Esophagus squamous epithelium (tissue), 5 donors: ENCODE measurements at places on chromosomes 7 and 10.

DNA sequence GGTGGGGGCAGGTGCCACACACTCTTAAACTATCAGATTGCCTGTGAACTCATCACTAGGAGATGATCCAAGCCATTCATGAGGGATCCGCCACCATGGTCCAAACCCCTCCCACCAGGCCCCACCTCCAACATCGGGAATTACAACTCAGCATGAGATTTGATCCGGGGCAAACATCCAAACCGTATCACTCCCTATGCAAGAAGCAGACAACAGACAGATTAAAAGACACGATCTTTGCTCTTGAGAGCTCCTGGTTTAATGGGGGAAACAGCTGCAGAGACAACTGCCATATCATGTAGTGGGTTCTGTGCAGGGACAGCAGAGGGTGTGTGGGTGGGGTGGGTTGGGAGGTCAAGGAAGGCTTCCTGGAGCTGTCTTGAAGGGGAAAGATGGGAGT, 123.6 kb downstream of the EMX2 start:
- no peak for DNase-seq

GRCh38 chr7:149196151-149196704, 882 bp downstream of the ZNF282 start:
- DNase-seq = no peak

DNA sequence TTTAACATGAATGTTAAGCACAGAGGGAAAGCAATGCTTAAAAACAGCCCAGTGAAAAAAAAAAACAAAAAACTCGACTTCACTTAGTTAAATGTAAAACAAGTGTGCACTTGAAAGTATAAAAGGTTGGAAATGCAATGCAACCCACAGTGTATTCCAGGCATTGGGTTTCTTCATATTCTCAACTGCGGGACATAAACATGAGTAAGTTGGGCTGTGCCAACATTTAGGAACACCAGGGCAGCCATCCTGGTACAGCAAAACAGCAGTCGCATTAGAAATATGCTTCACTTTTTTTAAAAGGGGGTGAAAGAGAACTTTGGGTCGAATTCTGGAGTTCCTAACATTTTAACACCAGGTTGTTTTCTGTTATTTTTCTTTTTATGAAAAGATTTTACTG, 937 bp downstream of the STEAP1 start:
- DNase-seq = no peak

DNA sequence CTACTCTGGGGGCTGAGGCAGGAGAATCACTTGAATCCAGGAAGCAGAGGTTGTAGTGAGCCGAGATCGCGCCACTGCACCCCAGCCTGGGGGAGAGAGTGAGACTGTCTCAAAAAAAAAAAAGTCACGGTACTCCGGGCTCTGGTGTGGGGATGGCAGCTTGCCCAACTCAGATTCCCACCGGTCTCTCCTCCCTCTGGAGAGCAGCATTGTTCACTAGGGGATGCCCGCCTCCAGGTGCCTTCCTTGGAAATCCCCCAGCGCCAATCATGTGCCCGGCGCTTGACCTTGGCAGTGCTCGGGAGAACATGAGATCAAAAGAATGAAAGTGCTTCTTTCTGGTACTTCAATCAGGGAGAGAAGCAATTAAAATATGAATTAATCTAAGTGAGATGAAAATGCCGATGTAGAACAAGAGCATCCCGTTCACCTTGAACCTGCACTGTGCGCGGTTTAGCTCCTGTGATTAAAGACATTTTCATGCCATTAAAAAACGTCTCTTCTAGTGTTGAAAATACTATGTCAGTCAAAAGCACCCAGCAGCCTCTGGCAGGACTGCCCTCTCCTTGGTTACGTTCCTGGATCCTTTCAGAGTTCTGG, 1127.3 kb upstream of the AUTS2 start:
- DNase-seq = no peak

- no peak for DNase-seq
These were observed 591.0 kb upstream of the PFKP start for GRCh38 chr10:2476218-2476811.

DNA sequence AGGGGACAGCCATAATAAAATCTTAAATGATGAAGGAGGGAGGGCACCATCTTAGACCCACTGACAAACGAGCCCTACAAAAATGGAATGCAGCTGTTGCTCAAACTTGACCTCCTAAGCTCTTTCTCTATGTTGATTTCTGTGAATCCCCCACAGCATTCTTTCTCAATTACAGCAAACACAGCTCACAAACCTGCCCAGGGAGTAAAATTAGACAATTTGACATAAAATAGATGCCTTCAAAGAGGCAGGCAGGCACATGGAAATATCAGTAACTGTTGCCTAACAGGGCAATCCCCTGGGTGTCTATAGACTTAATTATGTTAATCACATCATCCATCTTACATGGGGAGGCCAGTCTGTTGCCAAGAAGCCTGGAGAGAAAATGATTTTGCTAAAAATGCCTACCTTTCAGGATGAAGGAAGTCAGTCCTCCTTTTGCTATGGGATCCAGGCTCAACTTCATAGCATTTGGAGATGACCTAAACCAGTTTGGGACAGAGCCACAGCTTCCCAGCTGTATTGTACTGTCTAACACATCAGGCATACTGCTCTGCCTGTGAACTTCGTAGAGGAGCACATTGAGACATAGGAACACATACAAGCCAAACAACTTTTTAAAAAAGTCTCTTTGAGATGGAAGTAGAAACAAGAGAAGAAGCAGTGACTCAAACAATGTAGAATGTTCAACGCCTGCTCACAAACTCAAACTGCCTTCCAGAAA, 1177.4 kb downstream of the SORCS1 start:
- DNase-seq = no peak

GRCh38 chr7:117116211-117116610, 162.9 kb downstream of the ST7 start:
- no peak for DNase-seq

DNA sequence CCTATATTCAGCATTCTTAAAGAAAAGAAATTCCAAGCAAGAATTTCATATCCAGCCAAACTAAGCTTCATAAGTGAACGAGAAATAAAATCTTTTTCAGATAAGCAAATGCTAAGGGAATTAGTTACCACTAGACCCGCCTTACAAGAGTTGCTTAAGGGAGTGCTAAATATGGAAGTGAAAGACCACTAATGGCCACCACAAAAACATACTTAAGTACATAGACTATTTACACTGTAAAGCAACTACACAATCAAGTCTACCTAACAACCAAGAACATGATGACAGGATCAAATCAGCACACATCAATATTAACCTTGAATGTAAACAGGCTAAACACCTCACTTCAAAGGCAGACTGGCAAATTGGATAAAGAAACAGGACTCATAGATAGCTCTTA, 42.2 kb upstream of the NME8 start:
- DNase-seq = no peak

- DNase-seq = no peak
These were observed 614.7 kb downstream of the PTPRN2 start for GRCh38 chr7:157972914-157973313.

- no peak for DNase-seq
These were observed at the start of gene GPR141 for GRCh38 chr7:37683246-37684120. Gene GPR141, plus strand, starts transcription at chr7:37683766. Its CDS starts 56,628 bp downstream, at chr7:37740394.

DNA sequence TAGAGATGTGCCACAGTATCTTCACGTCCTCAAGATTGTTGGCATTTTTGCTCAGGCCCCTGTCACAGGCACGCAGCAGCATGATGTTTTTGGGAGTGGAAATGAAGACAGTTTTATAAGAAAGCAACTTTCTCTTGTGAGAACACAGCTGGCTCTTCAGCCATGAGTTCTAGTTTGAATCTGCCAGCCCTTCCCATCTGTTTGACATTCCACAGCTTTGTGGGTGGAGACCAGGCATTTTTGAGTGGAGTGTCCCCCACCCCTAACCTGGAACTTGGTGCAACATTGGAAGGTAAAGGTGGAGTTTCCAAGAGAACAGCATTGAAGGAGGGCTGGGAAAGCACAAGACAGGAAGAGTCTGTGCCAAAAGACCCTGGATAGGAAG, 253.1 kb upstream of the IGFBP3 start:
- DNase-seq = no peak

- DNase-seq = no peak
These were observed 64.4 kb upstream of the ARID5B start for GRCh38 chr10:61836888-61837754.

DNA sequence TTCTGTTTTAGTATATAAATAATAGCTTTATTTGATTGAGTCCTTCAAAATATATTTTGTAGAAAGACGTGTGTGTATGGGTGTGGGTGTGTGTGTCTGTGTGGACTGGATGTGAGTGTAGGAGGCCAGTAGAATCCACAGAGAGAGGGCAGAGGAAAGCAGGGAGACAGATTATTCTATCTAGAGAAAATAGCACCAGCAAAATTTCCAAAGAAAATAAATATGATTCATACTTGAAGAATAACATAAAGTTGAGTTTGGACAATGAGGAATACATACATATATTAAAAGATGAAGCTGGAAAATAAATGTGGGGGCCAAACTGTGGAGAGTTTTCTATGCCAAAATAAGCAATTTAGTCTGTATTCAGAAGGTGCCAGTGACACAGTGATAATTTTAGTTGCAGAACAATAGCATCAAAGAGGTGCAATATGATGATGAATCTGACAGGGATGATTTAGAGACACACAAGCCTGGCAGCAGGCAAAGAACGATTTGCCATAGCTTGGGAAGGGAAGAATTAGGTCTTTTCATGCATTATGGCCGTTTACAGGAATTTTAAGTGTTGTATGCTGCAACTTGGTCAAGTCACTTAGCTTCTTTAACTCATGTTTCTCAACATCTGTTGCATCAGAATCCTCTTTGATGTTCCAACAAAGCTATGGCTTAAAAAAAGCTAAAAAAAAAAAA, 121.3 kb downstream of the SEMA3A start:
- no peak for DNase-seq

- no peak for DNase-seq
These were observed 625 bp upstream of the GSTO2 start for GRCh38 chr10:104268405-104268712.

GRCh38 chr7:74572301-74572979, 85.1 kb upstream of the GTF2I start:
- no peak for DNase-seq

- DNase-seq = no peak
These were observed 4.6 kb upstream of the CYP2C19 start for GRCh38 chr10:94757916-94758315.

GRCh38 chr7:12534046-12534445, 36.5 kb upstream of the SCIN start:
- no peak for DNase-seq

DNA sequence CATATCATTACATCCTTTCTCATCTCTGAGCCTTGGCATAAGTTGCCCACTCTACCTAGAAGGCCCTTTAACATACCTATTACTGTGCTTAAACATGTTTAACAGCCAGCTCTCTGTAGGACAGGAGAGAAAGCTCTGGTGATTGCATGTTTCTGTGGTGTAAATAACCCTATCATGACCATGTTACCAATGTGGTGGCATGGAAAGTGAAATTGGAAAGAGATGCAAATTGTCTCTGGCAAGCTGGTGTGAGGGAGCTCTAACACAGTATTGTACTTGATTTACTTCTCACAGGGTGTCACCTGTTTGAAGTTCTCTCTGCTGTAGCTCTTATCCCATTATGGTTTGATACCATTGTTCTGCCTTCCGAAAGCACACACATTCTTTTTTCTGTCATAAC, 231.8 kb upstream of the DKK1 start:
- no peak for DNase-seq

GRCh38 chr7:31767686-31768358, 80.8 kb downstream of the PPP1R17 start:
- DNase-seq = no peak

DNA sequence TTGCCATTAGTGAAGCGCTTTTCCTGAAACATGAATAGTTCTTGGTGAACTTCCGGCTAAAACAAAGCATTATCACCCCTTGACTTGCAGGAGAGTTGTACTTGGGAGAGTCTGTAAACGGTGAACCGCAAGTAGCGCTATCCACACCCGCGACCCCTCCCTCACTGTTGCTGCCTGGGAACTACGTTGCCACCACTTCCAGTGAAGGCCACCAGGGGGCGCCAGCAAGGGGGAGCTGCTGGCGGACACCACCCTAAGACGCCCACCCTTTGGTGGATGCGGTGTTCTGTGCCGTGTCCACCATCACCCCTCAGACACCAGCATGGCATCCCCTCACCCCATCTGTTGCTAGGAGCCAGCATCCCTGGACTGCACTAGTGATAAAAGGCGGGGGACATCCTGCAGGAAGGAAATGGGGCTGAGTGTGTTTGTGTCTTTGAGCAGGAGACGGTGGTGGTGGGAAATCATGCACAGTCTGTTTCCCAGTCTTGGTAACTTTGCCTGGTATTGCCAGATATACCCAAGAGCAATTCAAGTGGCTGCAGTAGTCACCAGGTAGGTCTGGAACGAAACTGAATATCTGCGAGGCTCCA, 298.2 kb downstream of the FRMD4A start:
- no peak for DNase-seq

DNA sequence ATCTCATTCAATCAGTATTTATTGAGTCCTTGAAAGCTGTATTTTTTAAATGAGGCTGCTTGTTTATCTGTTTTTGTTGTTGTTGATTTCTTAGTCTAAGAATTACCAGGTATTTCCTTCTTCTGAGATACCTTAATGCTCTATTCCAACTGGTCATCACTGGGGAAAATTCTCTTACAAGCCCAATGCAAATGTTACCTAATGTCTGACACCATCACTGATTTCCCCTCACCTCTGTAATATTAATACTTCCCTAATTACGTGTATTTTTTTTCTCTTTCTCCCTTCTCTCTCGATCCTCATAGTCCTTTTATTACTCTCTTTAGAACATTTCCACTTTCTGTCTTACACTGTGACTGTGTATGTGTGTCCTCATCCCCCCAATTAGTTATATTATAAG, 13.9 kb downstream of the HDAC9 start:
- DNase-seq = no peak

DNA sequence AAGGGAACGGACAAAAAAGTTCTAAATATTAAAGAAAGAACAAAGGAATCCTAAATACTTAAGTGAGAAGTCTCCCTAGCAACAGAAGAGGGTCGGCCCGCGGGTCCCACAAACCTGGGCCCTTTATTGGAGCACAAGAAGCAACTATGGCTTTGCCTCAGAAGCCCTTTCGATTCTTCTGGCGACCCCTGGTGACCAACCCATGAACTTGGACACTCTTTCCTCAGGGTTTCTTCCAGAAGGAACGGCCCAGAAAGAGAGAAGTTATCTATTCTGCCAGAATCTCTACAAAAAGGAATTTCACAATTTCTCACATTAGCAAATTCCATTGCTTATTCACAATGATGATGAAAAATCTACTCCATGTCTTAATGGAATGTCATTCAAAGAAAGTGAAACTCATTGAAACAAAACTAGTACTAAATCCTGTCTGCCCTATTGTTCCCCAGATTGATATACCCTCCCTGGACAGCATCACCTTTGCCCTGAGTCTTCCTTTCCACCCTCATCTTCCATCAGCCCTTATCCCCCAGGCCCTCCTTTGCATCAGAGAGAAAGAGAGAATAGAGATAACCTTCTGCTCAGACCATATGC, 43.7 kb downstream of the CPVL start:
- no peak for DNase-seq

- no peak for DNase-seq
These were observed 377 bp upstream of the POLR1F start for GRCh38 chr7:19709249-19709578.
